Bone marrow (tissue), 2 donors: ENCODE measurements at places on chromosomes 3 and 15.

DNA sequence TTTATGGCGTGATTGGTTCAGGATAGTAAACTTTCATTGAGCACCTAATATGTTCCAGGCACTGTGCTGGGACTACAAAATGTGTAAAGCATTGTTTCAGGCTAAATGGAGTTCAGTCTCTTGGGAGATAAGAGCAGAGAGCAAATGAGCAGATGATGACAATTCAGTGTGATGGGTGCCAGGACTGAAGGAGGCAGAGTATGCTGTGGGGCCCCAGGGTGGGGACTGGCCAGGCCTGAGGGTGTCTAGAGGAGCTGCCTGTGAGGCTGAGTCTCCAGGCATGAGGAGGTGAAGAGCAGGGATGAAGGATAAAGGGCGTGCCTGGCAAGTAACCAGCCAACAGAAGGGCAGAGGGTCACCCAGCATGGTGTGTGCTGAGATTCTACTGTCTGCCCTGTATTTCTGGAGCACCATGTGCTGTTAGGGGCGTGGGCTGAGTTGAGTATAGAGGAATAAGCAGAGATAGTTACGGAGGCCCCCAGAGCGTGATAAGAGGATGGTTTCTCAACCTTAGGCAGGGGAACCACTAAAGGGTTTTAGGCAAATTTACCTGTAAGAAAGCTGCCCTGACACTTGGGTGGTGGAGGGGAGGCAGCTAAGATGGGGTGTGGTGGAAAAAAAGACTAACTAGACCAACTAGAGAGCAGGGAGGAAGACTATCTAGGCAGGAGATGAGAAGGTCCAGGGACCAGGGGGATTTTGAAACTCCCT, 38.5 kb downstream of the EPHB1 start:
- DNase-seq: no peak

GRCh38 chr3:30982416-30983075, 88.1 kb upstream of the GADL1 start:
- no peak for DNase-seq

- DNase-seq: no peak
These were observed 43.0 kb downstream of the LIPC start for GRCh38 chr15:58474741-58475323.

GRCh38 chr3:127610105-127610504, 11.9 kb downstream of the MCM2 start:
- DNase-seq: no peak

GRCh38 chr3:108296239-108296638, at the start of gene HHLA2:
Gene HHLA2, plus strand, starts transcription at chr3:108296548. Its CDS starts 55,266 bp downstream, at chr3:108351814.
- DNase-seq: no peak

- no peak for DNase-seq
These were observed 279.1 kb upstream of the IGF1R start for GRCh38 chr15:98369081-98369716.

DNA sequence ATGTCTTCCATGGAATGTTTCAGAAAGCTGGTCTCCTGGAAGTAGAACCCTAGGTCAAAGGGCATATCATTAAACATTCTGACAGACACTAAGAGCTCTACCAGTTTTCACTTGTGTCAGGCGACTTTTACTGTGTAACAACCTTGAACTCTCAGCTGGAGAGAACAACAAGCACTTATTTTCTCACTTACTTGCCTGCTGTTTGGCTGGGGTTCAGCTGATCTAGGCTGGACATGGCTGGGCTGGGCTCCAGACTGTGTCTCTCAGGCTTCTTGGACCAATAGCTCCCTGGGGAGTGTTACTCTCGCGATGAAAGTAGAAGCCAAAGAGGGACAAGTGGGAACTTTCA, 527.3 kb downstream of the SHQ1 start:
- DNase-seq: no peak

DNA sequence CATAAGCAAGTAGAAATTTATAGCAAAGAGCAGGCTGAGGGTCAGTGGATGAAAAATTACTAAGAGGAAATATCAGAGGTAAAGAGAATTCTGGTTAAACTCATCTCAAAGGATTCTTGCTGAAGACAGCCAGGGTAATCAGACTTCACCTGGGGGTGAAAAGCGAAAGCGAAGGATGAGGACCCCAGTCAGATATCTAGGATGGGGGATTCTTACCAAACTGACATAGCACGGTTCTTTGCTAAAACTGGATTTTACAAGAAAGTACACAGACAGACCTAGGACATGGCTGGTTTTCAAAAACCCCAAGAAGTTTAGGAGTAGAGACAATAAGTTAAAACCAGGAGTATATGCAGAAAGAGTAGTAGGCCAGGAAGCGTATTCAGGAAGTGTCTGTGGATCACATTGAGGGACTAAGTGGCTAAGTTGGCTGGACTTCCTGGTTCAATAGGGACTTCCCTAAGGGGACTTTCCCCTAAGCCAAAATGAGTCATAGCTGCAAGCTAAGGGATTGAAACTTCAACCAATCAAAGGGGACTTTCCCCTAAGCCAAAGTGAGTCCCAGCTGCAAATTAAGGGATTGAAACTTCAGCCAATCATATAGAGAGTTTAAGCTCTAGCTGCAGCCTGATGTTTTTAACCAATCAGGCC, 2.4 kb upstream of the CFAP91 start:
- DNase-seq: peak; percentile 64

DNA sequence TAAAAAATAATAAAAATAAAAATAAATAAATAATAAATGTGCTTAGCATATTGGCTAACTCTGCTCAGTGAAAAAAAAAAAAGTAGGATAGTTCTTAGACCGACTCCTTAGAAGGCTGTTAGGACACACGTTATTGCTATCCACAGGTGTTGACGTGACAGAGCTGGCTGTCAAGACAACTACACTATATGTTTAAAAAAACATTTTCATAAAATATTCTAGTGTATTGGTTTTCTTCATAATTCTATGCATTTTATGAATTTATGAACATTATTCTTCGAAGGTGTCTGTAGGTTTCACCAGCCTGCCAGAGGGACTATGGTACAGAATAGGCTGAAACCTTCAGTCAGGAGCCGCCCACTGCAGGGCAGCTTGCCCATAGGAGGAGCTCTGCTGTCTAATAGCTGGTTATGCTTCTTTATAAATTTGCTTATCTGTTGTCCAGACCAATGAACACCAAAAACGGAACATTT, 9.2 kb downstream of the TM4SF1 start:
- no peak for DNase-seq

- no peak for DNase-seq
These were observed 635.6 kb upstream of the TBL1XR1 start for GRCh38 chr3:177832880-177833279.

- peak; percentile 72 for DNase-seq
These were observed 17.2 kb upstream of the USP3 start for GRCh38 chr15:63487076-63487757.

DNA sequence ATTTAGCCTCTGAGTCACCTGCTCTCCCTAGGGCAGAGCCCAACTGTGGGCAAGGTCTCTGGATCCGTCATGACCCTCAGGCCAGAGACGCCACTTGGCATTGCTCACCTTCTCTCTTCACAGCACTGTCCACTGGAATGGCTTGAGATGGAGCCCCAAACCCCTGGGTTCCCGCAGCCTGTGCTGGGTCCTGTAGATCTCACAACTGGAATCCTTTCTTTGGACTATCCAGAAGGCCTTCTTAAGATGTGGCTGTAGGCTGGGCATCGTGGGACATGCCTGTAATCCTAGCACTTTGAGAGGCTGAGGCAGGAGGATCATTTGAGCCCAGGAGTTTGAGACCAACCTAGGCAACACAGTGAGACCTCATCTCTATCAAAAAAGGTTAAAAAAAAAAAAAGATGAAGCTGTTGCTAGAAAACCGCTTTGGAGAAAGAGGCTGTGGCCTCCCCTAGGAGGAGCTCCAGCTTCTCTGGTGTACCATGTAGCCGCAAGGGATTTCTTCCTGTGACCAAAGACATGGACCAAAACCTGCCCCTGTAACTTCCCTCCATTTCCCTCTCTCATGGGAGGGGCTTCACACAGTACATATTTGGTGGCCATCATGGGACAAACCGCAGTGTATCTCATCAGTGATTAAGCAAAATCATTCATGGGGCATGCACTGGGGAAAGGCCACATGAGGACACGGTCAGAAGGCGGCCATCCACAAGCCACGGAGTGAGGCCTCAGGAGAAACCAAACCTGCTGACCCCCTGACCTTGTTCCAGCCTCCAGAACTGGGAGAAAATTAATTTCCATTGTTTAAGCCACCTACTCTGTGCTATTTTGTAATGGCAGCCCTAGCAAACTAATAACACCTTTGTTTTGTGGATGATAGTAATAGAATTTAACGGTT, 23.3 kb upstream of the BUB1B start:
- no peak for DNase-seq

DNA sequence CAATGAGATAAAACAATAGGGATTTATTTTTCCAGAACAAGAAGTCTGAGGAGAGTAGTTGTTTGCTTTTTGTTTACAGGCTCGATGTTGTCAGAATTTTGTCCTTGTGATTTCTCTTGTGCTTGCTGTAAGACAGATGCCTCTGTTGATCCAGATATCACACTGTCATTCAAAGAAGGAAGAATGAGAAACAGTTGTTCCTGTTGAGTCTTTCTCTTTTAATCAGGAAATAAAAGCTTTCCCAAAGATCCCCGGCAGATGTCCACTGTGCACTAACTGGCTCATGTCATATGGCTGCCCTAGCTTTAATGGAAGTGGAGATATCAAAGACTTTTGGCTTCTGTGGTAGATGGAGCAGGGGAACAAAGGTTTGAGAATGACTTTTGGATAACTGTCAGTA, 6.8 kb downstream of the SERPINI1 start:
- DNase-seq: no peak

DNA sequence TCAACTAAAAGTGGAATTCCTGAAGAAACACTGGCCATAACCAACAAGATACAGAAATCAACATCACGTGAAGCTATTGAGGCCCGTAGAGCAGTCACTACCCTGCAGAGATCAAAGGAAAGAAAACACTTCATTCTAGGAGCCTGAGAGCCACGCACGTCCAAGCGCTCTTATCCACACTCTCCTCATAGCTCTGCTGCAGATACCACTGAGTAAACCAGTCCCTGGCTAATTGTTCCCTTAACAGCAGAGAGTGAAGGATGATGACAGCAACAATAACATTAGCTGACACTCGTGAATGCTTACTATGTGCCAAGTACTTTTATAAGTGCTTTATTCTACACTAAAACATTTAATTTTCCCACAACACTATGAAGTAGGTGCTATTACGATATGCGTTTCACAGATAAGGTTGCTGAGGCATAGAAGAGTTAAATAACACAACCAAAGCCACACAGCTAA, 271.0 kb upstream of the GADL1 start:
- no peak for DNase-seq

DNA sequence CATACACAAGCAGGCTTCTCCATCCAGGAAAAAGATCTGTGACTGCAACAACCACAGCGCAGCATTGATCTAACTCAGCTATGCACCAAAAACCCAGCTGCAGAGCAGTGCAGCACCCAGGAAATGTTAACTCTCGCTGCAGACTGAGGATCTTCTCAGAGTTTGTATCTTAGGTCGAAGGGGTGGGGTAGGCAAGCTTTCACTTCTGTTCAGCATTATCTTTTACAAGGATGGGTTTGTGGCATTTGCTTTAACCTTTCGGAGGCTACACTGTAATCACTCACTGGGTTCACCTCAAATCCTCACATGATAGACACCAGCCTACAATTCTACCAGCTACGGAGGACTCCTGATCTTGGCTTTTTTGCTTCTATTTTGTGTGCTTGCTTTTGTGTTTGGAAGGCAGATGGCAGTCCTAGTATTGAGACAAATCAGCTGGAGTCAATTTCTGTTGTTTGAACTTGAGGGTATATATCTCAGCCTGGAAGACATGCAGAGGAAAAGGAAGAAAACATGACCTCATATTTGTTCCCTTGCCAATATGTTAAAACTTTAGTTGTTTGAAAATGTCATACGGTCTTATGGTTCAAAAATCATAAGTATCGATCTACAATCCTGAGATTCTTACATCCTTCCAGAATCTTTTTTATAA, 25.2 kb downstream of the LRRK1 start:
- DNase-seq: no peak

GRCh38 chr15:78050441-78050809, 27.1 kb downstream of the TBC1D2B start:
- no peak for DNase-seq

DNA sequence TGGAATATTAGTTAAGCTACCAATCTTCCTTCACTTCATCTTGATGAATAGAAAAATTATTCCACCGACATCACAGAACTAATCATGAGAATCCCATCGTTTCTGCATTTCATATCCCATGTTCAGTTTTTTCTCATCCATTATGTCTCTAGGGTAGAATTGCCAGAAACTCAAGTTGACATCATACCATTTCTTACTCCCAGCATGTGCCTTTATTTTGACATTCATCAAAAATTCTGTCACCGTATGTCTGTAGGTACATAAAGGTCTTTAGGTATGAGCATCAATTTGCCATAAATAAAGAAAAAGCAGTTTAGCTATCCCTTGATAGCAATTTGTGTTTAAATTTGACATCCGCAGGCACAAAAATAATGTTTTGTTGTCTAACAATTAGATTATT, 175.5 kb upstream of the ROBO2 start:
- DNase-seq: no peak

DNA sequence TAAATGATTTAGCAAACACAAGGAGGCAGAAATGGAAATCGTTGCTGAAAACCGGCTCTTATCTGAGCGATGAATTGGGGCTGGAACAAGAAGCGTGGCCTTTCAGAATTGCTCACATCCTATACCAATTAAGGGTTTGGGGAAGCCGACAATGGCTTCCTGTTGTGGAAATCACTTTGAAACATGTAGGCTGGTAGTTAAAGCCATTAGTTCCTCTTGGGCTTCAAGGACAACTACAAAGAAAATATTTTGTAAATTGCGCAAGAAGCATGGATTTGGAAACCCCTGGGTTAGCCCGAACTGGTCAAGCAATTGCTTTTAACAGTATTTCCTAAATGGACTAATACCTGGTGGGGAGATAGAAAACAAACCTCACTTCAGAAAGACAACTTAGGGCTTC, 182.4 kb downstream of the ADAMTS9 start:
- no peak for DNase-seq

DNA sequence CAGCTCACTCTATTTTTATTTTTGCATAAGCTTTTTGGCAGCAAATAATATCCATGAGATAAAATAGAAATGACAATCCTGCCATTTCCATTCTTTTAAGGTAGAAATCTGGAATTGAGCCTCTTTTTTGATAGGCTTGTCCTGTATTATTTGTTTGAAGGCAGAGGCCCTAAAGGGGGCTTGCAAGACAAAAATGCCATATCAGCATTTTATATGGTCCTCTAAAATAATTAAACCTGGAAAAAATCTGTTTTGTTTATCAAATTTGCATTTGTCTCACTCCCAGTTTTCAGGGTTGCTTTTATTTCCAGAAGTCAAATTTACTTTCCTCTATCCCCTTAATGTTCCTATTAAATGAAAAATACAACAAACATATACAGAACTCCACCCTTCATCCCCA, 134.9 kb upstream of the GAP43 start:
- DNase-seq: no peak

GRCh38 chr3:116037954-116038911, 407.1 kb downstream of the LSAMP start:
- no peak for DNase-seq
